ENCODE measurements at places on chromosomes 16 and 17. TPM values are rescaled to one million over a fixed set of nuclear protein-coding genes. Genes with fewer than 3 reads are reported as not detected.

DNA sequence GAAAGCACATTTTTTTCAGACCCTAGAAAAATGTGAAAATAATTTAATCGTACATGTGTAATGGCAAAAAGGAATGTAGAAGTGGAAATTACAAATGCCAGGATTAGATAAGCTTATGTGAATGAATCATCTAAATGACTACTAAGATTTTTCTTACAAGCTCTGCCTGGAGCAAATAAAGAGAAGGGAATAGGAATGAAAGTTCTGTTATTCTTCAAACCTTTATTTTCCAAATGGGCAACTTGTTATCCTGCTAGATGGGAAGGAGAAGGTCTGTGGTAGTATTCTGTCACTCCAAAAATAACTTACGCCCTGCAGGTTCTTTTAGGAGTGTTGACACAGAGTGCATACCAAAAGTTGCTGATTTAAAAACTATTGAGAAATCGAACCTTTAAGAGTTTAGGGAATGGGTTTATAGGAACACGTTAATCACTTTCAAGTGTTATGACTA is 9.7 kb downstream of the CTCF start:
- no peak for DNase-seq

- no peak for DNase-seq
These were observed 46.8 kb upstream of the TMEM97 start for GRCh38 chr17:28272166-28272565.

DNA sequence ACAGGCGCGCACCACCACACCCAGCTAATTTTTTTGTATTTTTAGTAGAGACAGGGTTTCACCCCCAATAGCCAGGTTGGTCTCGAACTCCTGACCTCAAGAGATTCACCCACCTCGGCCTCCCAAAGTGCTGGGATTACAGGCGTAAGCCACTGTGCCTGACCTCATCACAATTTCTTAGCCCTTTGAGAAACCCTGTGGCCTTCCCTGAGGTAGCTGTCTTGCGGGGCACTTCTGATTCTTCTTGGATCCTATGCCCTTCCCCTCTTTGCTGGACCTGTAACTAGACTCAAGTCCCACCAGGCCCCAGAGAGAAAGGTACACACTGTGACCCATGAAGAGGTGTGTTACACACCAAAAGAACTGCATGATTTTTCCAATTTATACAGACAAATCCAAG is 13.5 kb upstream of the CETP start:
- DNase-seq: no peak

DNA sequence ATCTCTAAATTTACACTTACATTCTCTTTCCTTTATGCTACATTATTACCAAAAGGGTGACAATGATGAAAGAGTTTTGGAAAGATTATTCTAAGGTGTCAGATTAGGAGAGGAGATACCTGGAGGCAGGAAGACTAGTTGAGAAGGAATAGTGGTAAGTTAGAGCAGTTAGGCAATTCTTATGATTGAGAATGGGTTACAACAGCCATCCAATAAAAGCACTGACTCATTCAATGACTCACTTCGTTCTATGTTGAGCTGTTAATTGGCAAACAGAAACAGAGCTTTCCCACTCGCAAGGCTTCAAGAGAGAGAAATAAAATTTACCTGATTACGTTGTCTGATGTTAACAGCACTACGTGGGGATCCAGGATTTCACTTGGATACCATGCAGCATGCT is 5.8 kb downstream of the NUP88 start:
- no peak for DNase-seq

- DNase-seq: peak; percentile 77
These were observed 55.9 kb upstream of the ADCY7 start for GRCh38 chr16:50210266-50211038.

GRCh38 chr16:19885451-19886072 is 914 bp upstream of the GPRC5B start:
- no peak for DNase-seq

GRCh38 chr16:22770866-22771265 is 43.1 kb upstream of the HS3ST2 start:
- no peak for DNase-seq

ARHGDIG gene
- total RNA-seq: not detected

- no peak for DNase-seq
These were observed 170.3 kb downstream of the FOXL1 start for GRCh38 chr16:86748652-86749051.

DNA sequence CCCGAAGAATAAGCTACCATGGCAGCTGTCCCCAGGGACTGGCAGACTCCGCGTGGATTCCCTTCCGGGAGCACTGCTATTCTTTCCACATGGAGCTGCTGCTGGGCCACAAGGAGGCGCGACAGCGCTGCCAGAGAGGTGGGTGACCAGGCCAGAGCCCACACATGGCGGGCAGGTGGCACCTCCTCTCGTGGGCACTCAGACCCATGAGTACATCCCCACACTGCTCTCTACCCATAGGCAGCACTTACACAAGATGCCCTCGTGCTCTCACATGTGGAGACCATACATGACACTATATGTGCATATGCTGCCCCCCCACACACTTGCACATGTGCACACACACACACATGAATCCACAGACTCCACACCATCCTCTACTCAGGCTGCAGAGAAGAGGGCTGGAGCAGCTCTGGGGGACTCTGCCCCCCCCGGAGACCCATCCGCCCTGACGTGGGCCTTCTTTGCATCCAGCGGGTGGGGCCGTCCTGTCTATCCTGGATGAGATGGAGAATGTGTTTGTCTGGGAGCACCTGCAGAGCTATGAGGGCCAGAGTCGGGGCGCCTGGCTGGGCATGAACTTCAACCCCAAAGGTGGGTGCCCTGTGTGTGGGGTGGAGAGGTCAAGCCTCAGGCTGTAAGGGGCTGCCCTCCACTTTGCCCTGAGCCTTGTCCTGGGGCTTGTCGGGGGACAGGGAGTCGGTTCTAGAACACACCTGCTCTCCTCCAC is 62.9 kb downstream of the MRC2 start:
- no peak for DNase-seq

DNA sequence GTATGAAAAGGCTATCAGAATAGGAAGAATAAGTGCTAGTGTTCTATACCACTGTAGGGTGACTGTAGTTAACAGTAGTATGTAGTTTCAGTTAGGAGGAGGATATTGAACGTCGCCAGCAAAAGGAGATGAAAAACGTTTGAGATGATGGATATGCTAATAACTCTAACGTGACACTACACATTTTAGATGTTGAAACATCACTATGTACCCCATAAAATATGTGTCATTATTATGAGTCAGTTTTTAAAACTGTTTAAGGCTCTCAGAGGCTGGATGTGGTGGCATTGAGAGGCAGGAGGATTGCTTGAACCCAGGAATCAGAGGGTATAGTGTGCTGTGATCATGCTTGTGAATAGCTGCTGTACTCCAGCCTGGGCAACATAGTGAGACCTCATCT is 31.8 kb downstream of the UBN1 start:
- no peak for DNase-seq

DNA sequence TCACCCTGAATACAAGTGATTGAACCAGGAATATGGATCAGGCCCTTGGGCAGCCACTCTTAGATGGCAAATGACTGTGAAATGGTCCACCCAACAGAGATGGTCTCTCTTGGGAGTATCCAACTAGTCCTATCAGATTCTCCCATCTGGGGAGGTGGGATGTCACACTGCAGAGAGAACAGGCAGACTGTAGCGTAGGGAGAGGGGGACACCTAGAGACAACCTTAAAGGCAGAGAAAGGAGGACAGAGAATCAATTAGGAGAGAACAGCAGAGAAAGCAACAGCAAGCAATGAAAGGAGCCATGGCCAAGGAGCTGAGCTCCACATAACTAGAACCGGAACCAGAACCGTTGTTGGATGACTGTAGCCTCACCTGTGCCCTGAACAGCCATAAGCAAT is 37.2 kb downstream of the IQCK start:
- DNase-seq: no peak

GRCh38 chr16:82156761-82157533 is 13.1 kb downstream of the MPHOSPH6 start:
- no peak for DNase-seq

SERPINF2 gene
- 1.0 TPM for total RNA-seq

- DNase-seq: no peak
These were observed 67.6 kb upstream of the SREBF1 start for GRCh38 chr17:17904166-17905035.

GRCh38 chr16:57834936-57835335 is 32.6 kb upstream of the KIFC3 start:
- DNase-seq: no peak

TMEM88 gene
- total RNA-seq: 4.0 TPM

ACSM3 gene
- 4.0 TPM for total RNA-seq

GRCh38 chr16:53924331-53925106 is 220.6 kb downstream of the FTO start:
- no peak for DNase-seq

CAPN15 gene
- total RNA-seq: 43.9 TPM

FAM20A gene
- not detected for total RNA-seq

CLEC18C gene
- not detected for total RNA-seq
